ENCODE measurements at places on chromosomes 5 and 9.

- no peak for DNase-seq
Observed at GRCh38 chr5:45696206-45696836, at the start of gene HCN1. TSS of gene HCN1 (minus strand) at chr5:45696380.

GRCh38 chr9:135488527-135488926, 8.9 kb downstream of the PPP1R26 start:
- DNase-seq: no peak

GRCh38 chr9:33143241-33143661, 23.9 kb downstream of the B4GALT1 start:
- DNase-seq: no peak

- no peak for DNase-seq
Observed at GRCh38 chr9:89753472-89754055, 148.8 kb downstream of the GADD45G start.

GRCh38 chr9:28464481-28465216, 891.4 kb upstream of the C9orf72 start:
- DNase-seq: no peak

DNA sequence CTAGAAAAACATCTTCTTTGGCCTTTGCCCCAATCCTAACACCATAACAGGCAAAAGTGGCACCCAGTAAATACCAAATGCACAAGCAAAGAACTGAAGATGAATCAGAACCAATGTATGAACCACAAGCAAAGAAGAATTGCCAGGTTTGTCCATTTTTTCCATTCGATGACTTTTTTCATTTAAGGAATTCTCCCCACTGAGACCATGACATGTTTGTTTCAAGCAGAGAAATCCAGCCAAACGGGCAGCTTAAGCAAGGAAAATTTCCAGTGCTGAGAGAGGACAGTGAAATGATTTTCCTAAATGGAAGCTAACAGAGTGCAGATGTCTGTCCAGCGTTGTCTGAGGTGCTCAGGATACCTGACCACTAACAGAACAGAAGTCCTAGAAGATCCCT, 203.7 kb downstream of the ADAMTS12 start:
- no peak for DNase-seq

- DNase-seq: no peak
Observed at GRCh38 chr9:127598839-127599549, 13.1 kb upstream of the STXBP1 start.

- no peak for DNase-seq
Observed at GRCh38 chr5:39780347-39780746, 355.6 kb upstream of the DAB2 start.

GRCh38 chr5:174312270-174312617, 266.7 kb downstream of the NSG2 start:
- DNase-seq: no peak

GRCh38 chr9:113828221-113828620, 47.9 kb upstream of the ZNF618 start:
- DNase-seq: no peak

DNA sequence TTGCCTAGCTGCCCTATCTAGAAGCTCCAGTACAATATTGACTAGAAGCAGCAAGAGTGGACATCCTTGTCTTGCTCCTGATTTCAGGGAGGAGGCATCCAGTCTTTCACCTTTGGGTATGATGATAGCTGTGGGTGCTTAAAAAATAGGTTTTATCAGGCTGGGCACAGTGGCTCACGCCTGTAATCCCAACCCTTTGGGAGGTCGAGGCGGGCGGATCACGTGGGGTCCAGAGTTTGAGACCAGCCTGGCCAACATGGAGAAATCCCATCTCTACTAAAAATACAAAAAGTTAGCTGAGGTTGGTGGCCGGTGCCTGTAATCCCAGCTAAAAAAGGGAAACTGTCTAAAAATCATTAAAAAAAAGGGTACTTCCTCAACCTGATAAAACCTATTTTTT, 2.0 kb upstream of the CAMSAP1 start:
- DNase-seq: no peak

- no peak for DNase-seq
Observed at GRCh38 chr5:108862211-108862610, 114.5 kb downstream of the FER start.

GRCh38 chr5:93602241-93603077, 19.4 kb downstream of the NR2F1 start:
- no peak for DNase-seq

GRCh38 chr5:83927140-83927733, 206.6 kb upstream of the HAPLN1 start:
- DNase-seq: no peak

GRCh38 chr5:57568136-57568535, 85.5 kb upstream of the ACTBL2 start:
- no peak for DNase-seq

- no peak for DNase-seq
Observed at GRCh38 chr5:103092676-103093075, 27.3 kb downstream of the GIN1 start.

GRCh38 chr5:154962494-154962893, 21.6 kb downstream of the MRPL22 start:
- DNase-seq: no peak

DNA sequence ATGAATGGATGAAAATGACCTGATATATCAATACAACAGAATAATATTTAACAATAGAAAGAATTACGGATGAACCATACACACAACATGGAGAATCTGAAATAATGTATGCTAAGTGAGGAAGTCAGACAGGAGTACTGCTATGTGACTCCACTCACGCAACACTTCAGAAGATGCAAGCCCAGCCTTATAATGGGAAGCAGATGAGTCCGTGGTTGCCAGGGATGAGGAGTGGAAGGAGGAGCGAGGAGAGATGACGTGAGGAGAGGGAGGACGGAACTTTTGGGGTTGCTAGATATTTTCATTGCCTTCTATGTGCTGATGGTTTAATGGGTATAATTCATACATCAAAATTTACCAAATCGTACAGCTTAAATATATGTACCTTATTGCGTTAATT, 55.4 kb upstream of the ERCC6L2 start:
- DNase-seq: no peak

- DNase-seq: no peak
Observed at GRCh38 chr9:9764821-9765220, 848.0 kb downstream of the PTPRD start.
